ENCODE measurements at places on chromosomes 3 and 15.

- DNase-seq, result no peak
Observed at GRCh38 chr3:18656410-18656809, 231.3 kb upstream of the SATB1 start.

DNA sequence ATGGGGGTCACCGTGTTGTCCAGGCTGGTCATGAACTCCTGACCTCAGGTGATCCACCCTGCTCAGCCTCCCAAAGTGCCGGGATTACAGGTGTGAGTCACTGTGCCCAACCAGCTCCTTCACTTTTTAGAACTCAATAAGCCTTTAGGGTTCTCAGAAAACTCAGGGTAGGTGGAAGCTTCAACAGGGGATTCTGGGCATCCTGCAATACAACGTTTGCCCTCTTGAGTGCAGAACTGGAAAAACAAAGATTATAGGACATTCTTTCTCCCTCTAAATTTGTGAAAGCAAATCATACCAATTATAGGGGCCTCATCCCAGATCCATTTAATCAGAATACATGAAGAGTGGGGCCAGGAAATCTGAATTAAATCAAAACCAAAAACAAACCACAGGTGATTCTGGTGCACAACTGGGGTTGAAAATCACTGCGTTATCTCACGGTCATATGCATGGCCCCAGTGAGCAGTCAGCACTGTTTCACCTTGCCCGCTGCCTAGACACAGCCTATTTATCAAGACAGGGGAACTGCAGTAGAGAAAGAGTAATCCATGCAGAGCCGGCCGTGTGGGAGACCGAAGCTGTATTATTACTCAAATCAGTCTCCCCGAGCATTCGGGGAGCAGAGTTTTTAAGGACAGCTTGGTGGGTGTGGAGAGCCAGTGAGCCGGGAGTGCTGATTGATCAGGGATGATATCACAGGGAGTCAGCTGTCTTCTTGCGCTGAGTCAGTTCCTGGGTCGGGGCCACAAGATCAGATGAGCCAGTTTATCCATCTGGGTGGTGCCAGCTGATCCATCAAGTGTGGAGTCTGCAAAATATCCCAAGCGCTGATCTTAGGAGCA, 58.4 kb downstream of the TMEM44 start:
- no peak for DNase-seq

- no peak for DNase-seq
Observed at GRCh38 chr3:37100411-37100810, 74.0 kb downstream of the LRRFIP2 start.

DNA sequence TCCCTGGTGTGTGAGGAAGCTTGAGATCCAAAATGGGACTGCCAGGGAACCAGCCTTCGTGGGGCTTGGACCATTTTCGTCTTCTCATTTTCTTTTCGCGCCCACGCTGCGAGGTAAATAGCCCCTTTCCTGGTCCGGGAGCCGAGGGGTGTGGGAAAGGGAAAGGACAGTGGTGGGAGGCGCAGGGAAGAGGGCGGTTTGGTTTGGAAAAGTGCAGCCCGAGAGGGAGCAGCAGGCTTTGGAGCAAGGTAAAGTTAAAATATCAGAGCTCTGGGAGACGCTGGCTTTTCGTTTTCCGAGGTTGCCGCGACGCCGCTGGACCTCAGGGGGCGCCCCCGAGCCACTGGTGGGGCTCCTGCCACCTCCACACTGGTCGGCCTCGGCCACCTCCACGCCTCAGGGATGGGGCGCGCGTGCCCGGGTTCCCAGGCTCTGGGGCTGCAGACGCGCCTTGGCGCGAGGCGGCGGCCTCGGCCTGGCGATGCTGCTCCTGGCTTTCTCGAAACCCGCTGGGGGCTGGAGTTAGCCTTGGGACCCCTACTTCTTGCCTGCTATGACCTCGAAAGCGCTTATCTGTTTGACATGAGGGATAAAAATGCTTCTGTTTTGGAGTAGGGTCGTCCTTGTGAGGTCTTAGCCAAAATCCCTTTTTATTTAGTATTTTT, 3.2 kb downstream of the PTPRG start:
- DNase-seq, result no peak

DNA sequence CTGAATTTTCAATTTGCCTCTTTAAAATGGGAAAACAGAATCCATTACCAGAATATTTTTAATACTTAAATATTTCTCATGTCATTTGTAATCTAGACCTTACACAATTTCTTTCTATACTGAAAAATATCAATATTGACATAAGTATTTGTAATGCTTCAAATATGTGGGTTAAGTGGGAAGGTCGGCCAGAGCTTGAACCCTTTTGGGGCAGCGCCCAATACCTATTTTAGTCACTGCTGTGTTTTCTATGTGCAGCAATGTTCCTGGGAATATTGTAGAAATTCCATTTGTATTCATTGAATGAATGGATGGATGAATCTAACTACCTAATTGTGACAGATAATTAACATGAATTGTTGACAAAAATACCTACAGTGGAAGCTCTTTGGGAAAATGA, 459.7 kb upstream of the ZNF717 start:
- DNase-seq, result no peak

DNA sequence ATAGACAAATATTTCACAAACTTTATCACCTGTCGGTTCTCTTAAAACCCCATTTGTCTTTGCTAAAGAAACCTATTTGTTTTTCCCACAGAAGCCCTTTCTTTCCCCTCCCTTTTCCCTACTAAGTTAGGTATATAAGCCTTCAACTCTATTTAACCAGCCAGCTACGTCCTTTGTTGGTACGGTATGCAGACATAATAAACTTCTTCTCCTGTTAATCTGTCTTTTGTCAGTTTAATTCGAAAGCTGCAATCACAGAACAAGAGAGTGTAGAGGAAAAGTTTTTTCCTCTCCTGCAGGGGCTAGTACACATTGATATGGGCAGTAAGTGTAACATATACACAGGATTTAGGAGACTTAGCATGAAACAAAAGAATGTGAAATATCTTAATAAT, 21.9 kb upstream of the C15orf39 start:
- DNase-seq, result no peak

DNA sequence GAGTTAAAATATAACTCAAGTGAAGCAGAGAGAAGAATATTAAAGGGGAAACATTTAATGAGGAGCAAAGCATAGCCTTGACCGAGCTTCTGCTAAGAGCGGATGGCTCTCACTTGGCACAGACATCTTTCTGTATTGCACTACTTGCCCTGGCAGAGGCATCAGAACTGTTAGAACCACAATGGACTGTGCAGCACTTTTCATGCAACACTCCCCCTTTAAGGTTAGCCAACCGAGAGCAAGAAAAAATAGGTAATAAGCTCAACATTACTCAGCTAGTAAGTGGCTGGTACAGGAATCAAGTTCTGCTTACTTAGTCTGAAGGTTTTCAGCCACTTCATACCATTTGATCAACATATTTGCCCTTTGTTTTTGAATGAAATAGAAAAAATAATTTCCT, 33.7 kb downstream of the CRTC3 start:
- DNase-seq, result no peak

DNA sequence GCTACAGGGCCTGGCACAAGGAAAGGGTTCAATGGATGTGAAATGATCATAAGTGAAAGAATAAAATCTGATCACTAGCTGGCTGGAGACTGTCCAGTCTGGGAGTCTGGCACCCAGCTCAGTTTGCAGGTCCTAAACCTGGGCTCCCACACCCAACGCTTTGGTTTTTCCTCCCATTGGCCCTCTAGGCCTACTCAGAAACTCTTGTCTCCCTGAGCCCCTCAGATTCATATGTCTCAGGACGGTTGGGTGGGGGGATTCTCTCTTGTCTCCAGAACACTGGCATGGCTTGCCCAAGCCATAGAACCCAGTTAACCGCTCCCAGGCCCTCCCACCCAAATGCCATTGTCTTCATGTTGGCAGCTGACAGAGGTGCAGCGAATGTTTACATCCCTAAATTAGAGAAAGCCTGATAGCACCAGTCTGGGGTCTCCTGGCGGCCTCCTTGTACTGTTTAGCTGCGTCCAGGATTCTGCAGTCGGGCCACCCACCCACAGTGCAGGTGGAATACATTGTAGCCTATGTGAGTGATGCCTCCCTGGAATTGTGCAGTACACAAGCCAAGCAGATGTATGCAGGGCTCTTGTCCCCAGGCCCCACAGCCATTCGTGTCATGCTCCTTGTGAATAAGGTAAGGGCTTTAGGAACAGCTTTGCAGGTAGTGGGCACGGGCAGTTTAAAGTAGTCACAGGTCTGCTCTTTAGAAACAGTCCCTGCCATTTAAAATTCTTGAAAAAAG, 266.3 kb downstream of the XXYLT1 start:
- no peak for DNase-seq

DNA sequence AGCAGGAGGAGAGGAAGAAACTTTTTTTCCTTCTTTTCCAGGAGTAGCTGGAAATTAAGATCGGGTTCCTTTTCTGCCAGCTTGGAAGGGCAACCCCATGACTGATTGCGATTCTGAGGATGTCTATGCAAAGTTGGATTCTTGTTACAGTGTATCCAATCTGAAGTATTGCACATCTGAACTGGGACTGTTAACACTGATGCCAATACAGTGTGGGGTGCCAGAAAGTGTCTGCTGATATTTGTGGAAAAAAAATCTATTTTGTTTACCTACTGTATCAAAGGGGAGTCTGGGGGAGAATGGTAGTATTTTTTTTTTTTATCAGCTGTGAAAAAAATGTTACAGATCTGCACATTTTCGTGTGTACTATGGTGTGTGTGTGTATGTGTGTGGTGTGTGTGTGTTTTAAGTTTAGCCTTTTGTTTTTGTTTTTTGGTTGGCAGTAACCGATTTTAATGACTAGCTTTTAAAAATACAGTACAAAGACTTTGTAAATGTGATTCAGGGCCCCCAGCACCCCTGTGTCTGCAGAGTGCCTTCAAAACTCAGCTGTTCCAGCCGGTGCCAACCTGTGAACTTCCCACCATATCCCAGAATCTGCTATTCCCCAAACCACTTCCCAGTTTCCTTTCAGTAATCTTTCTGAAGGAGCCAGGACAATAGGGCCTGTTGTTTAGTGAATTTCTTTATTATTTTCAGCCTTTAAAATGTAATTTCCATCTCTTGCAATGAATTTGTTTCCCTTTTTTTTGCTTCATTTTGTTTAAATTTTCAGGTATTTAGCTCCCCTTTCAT, 1.9 kb downstream of the RAP2B start:
- DNase-seq, result no peak

DNA sequence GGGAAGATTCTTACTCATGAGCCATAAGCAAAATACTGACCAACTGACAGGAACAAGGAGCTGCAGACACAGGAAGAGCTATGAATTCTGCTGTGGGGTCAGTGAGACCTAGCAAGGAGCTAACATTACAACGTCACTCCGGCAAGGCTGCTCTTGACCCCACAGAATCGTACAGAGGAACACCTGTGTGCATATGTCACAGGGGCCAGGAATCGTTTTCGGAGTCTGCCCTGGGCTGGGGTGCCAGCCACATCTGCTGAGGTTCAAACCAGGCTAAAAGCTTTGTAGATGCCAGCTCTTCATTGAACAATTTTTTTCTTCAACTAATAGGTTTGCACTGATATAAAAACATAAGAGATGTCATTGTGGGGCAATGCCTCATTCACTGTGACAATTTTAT, 82.6 kb downstream of the LRRK1 start:
- no peak for DNase-seq

GRCh38 chr3:127044996-127045395, 62.1 kb downstream of the PLXNA1 start:
- no peak for DNase-seq

- DNase-seq, result no peak
Observed at GRCh38 chr15:91942720-91943394, 89.3 kb downstream of the SLCO3A1 start.

- DNase-seq, result no peak
Observed at GRCh38 chr15:101710806-101711205, 13.5 kb downstream of the TARS3 start.

GRCh38 chr3:149958171-149958796, 12.4 kb downstream of the PFN2 start:
- no peak for DNase-seq

DNA sequence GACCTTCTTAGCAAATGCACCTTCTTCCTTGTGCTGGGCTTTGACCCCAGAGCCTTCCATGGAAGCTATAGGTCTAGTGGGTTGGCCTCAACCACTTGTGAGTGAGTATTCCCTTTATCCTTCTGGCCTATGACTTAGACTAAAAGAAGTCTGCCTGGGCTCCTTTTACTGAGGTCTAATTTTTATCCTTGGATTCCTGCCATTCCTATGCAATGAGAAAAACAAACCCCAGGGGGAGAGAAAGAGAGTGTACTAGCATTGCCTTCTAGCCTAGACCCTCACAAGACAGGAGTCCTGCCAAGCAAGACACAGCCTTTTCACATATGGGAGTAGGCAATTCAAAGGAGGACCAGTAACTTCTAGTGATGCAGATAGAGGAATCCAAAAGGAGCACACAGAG, 155.4 kb downstream of the PPM1L start:
- DNase-seq, result no peak

- no peak for DNase-seq
Observed at GRCh38 chr3:169627789-169628188, 35.7 kb downstream of the MECOM start.

DNA sequence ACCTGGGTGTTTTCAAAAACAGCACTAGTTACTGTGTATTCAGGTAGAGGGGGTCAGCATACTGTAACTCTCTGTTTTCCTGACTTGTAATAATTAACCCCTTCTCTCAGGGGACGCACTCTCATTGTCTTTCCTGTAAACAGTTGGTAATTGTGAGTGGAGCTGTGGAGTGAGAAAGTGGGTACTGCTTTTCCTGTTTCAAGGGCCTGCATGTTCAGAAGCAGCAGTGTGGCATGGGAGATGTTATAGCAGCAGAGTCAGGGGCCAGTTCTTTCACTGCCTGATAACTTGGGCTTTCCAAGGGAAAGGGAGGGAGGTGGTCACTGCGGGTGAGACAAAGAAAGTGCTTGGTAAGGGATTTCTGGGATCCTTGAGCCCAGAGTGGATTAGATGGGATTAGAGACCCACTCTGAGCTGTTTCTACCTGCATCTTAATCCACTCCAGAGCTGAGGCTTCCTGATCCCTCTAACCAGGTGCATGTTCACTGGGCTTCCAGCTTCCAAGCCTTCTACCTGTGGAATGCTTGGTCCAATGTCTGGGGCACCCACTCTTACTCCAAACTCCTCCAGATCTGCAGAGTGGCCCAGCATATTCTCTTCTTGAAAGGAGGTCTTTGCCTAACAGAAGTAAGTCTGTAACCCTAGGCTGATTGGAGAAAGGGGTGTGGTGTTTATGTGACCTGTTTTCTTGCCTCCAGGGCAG, 105.2 kb downstream of the RPLP1 start:
- no peak for DNase-seq

GRCh38 chr3:193145248-193145647, 95.8 kb upstream of the PLAAT1 start:
- no peak for DNase-seq

GRCh38 chr3:151852074-151852811, 21.2 kb upstream of the SUCNR1 start:
- DNase-seq, result no peak

- no peak for DNase-seq
Observed at GRCh38 chr3:101836652-101837598, 12.4 kb upstream of the NFKBIZ start.

DNA sequence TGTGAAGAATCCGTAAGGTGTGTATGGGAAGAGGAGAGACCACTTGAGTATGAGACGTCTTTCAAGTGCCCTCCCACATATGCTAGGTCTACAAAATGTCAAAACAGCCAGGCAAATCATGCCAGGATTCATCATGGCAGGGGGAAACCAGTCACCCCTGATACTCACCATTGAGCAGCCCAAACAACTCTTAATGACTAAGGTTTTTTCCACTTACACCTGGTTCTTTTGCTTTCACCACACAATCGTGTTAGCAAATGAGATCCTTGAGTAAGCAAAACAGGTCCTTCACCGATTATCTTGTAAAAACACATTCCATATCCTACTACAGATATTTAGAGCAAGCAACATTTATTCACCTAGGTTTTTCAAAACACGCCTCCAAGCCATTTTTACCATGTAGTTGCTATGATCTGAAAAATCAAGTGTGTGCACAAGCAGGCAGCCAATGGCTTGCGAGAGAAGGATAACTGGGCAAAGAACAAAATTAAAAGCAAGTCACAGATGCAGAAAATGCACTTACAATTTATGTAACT, 177.5 kb upstream of the LPP start:
- DNase-seq, result no peak

Data from NCI-H187 (cell line).